ENCODE measurements at places on chromosomes 4 and X. TPM values are rescaled to one million over a fixed set of nuclear protein-coding genes. Genes with fewer than 3 reads are reported as not detected.

STK32B gene
- 12.3 TPM for total RNA-seq

NLGN4X gene
- total RNA-seq = 3.5 TPM

DCLK2 gene
- total RNA-seq = 3.7 TPM

BEX5 gene
- not detected for total RNA-seq

VCX3A gene
- total RNA-seq = not detected

SOX3 gene
- total RNA-seq = not detected

PITX2 gene
- total RNA-seq = not detected

SHISA3 gene
- not detected for total RNA-seq

ASB12 gene
- not detected for total RNA-seq

CACNA1F gene
- under 0.01 TPM for total RNA-seq

RAB41 gene
- total RNA-seq = not detected

ARHGAP36 gene
- not detected for total RNA-seq

NEUROG2 gene
- total RNA-seq = not detected

IL21 gene
- not detected for total RNA-seq

SLC26A1 gene
- under 0.01 TPM for total RNA-seq

ADGRG2 gene
- total RNA-seq = under 0.01 TPM

P2RY10 gene
- total RNA-seq = not detected

NFKB1 gene
- total RNA-seq = 58.9 TPM

RHOH gene
- total RNA-seq = not detected

TMEM47 gene
- total RNA-seq = 2.0 TPM

PLXNB3 gene
- 12.4 TPM for total RNA-seq

SMIM31 gene
- not detected for total RNA-seq

PHOX2B gene
- total RNA-seq = not detected

TREX2 gene
- 1.8 TPM for total RNA-seq

NUDT9 gene
- 28.0 TPM for total RNA-seq

AR gene
- total RNA-seq = under 0.01 TPM

PGAM4 gene
- total RNA-seq = not detected

TRPC5OS gene
- not detected for total RNA-seq

UCHL1 gene
- total RNA-seq = 278 TPM

NHS gene
- total RNA-seq = 0.62 TPM

FAT1 gene
- 124 TPM for total RNA-seq

DTHD1 gene
- total RNA-seq = not detected

ANK2 gene
- total RNA-seq = 19.6 TPM
